Osteocyte (in vitro differentiated cells): ENCODE measurements at places on chromosomes 5 and 9.
A peak's percentile ranks its signal among the peaks of the same experiment; 100 is the strongest.

GRCh38 chr9:121652021-121652837 is 795 bp downstream of the DAB2IP start:
- peak overlapping the region; percentile 88 for H3K4me3 ChIP-seq
- H3K4me1 ChIP-seq = peaks cover 40% of the 10 kb centered on the region
- H3K27ac ChIP-seq = peak overlapping the region; percentile 75
- H3K36me3 ChIP-seq = peaks cover 3% of the 10 kb centered on the region

GRCh38 chr5:53257806-53258373 is 148.3 kb upstream of the MOCS2 start:
- H3K4me1 ChIP-seq = peaks cover 7% of the 10 kb centered on the region
- no peak for DNase-seq
- no peak overlapping the region for H3K27ac ChIP-seq
- H3K4me3 ChIP-seq = no peak overlapping the region
- no peaks in the 10 kb centered on the region for H3K36me3 ChIP-seq

GRCh38 chr5:36238502-36239295 is 3.0 kb downstream of the NADK2 start:
- no peaks in the 10 kb centered on the region for H3K27me3 ChIP-seq
- DNase-seq = no peak
- peaks cover 32% of the 10 kb centered on the region for H3K4me1 ChIP-seq
- H3K36me3 ChIP-seq = no peaks in the 10 kb centered on the region
- no peak overlapping the region for H3K27ac ChIP-seq

DNA sequence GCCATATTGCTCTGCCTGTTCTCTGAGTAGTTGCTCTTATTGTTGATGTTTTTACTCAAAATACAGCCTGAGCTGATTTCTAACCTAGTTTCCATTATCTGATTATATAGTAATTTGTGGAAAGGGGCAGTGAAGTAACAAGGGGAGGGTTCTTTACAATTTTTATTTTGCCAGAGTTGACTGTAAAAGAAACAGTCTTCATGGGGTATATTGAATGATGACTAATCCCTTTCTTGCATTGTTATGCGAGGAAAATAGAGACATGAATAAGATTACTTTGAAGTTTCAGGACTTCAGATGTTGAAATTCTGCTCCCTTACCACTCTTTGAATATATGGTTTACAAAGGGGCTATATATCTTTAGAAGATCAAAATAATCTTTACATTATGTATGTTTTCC is 9.1 kb upstream of the LRRC70 start:
- H3K4me3 ChIP-seq = no peak overlapping the region
- no peaks in the 10 kb centered on the region for H3K27me3 ChIP-seq
- H3K4me1 ChIP-seq = peaks cover 2% of the 10 kb centered on the region
- DNase-seq = no peak

GRCh38 chr5:68372161-68372560 is 156.6 kb downstream of the PIK3R1 start:
- H3K4me3 ChIP-seq = no peak overlapping the region
- DNase-seq = no peak

DNA sequence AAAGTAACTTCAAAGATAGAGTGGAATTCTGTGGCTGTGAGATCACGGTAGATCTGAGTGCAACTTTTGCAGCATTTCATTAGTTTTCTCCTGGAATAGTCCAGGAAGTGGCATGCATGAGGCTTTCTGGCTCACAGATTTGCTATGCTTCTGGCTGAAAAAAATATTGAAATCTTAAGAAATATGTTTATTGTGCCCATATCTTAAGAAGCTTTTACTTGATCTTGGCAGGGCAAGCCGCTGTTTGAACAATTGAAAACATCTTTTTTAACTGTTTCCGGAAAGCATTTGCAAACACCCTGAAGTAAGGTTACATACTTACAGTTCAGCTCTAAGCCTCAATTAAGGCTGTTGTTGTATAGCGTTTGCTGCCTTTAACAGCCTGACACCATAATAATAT is 135.7 kb upstream of the GDNF start:
- H3K4me3 ChIP-seq = no peak overlapping the region
- no peaks in the 10 kb centered on the region for H3K36me3 ChIP-seq
- H3K27ac ChIP-seq = no peak overlapping the region
- no peaks in the 10 kb centered on the region for H3K4me1 ChIP-seq
- DNase-seq = no peak

DNA sequence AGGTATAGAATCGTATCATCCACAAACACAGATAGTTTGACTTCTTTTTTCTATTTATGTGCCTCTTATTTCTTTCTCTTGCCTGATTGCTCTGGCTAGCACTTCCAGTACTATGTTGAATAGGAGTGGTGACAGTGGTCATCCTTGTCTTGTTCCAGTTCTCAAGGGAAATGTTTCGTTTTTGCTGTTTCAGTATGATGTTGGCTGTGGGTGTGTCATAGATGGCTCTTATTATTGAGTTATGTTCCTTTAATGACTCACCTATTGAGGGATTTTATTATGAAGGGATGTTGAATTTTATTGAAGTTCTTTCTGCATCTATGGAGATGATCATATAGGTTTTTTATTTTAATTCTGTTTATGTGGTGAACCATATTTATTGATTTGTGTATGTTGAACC is 70.3 kb downstream of the ENC1 start:
- no peaks in the 10 kb centered on the region for H3K27me3 ChIP-seq
- H3K27ac ChIP-seq = no peak overlapping the region
- DNase-seq = no peak
- no peaks in the 10 kb centered on the region for H3K36me3 ChIP-seq
- no peak overlapping the region for H3K4me3 ChIP-seq

DNA sequence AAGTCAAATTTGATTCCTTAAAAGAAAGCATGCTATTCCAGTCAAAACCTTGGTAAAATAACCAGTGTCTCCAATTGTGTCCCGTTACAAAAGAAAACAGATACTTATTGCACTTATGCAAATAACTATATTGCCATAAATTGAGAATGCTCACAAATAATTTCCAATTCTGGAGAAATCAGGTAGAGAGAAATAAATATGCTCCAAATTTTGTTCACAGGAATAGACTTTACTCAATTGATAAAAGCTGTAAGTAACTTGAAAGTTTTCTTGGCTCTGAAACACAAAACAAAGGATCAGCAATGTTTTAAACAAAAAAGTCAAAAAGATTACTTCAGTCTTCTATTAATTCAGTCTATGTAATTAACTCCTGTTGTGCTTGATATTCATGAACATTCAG is 7.8 kb upstream of the DTWD2 start:
- H3K27me3 ChIP-seq = peaks cover 7% of the 10 kb centered on the region
- no peaks in the 10 kb centered on the region for H3K4me1 ChIP-seq

GRCh38 chr9:69885474-69885929 is 64.9 kb downstream of the CFAP95 start:
- DNase-seq = no peak
- no peak overlapping the region for H3K27ac ChIP-seq
- peaks cover 7% of the 10 kb centered on the region for H3K36me3 ChIP-seq
- no peaks in the 10 kb centered on the region for H3K27me3 ChIP-seq
- H3K4me3 ChIP-seq = no peak overlapping the region

GRCh38 chr5:72244862-72245371 is 75.1 kb downstream of the MRPS27 start:
- H3K4me3 ChIP-seq = no peak overlapping the region
- H3K27me3 ChIP-seq = no peaks in the 10 kb centered on the region
- peaks cover 59% of the 10 kb centered on the region for H3K4me1 ChIP-seq
- peak overlapping the region; percentile 86 for H3K27ac ChIP-seq
- DNase-seq = no peak
- H3K36me3 ChIP-seq = no peaks in the 10 kb centered on the region
